ENCODE measurements at places on chromosomes 4 and X.

- DNase-seq = no peak
- no peak overlapping the region for H3K27ac ChIP-seq
- no peaks in the 10 kb centered on the region for H3K36me3 ChIP-seq
- peaks cover 4% of the 10 kb centered on the region for H3K27me3 ChIP-seq
- H3K4me1 ChIP-seq = peaks cover 3% of the 10 kb centered on the region
- H3K4me3 ChIP-seq = no peak overlapping the region
These were observed 376.8 kb downstream of the BCOR start for GRCh38 chrX:39720945-39721344.

- H3K4me3 ChIP-seq = no peak overlapping the region
- no peaks in the 10 kb centered on the region for H3K4me1 ChIP-seq
- no peaks in the 10 kb centered on the region for H3K36me3 ChIP-seq
- H3K27me3 ChIP-seq = no peaks in the 10 kb centered on the region
These were observed 1215.8 kb downstream of the RAPGEF2 start for GRCh38 chr4:160318567-160319220.

DNA sequence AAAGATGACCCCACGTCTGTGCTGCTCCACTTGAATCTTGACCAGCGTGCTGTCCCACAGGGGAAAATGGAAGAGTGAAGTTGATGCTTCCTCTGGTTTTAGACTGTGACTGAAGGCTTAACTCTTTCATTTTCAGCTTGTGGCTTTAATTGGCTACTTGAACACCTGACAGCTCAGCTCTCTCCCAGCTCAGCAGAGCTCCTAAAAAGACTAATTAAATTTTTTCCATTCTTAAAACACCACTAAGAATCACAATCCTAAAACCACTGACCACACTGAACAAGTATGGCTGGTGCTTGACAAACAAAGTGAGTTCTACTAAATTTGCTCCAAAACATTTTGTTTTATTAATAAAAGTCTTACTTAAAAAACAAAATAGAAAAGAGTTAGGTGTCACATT is 71.7 kb downstream of the SRPX start:
- no peak overlapping the region for H3K4me3 ChIP-seq
- no peaks in the 10 kb centered on the region for H3K4me1 ChIP-seq
- no peaks in the 10 kb centered on the region for H3K27me3 ChIP-seq
- H3K36me3 ChIP-seq = no peaks in the 10 kb centered on the region
- no peak overlapping the region for H3K27ac ChIP-seq
- peak; percentile 57 for DNase-seq

GRCh38 chr4:19636451-19636850 is 615.3 kb upstream of the SLIT2 start:
- no peak overlapping the region for H3K27ac ChIP-seq
- H3K27me3 ChIP-seq = no peaks in the 10 kb centered on the region
- no peaks in the 10 kb centered on the region for H3K36me3 ChIP-seq
- H3K4me3 ChIP-seq = no peak overlapping the region
- DNase-seq = no peak
- H3K4me1 ChIP-seq = no peaks in the 10 kb centered on the region

- H3K27me3 ChIP-seq = no peaks in the 10 kb centered on the region
- DNase-seq = no peak
- no peaks in the 10 kb centered on the region for H3K36me3 ChIP-seq
- H3K4me3 ChIP-seq = no peak overlapping the region
These were observed 14.5 kb upstream of the EXOC1 start for GRCh38 chr4:55838952-55839351.

GRCh38 chr4:38820329-38821061 is 15.9 kb upstream of the TLR1 start:
- H3K27me3 ChIP-seq = no peaks in the 10 kb centered on the region
- H3K27ac ChIP-seq = no peak overlapping the region
- no peak overlapping the region for H3K4me3 ChIP-seq
- no peaks in the 10 kb centered on the region for H3K36me3 ChIP-seq
- DNase-seq = no peak
- no peaks in the 10 kb centered on the region for H3K4me1 ChIP-seq

- H3K27me3 ChIP-seq = no peaks in the 10 kb centered on the region
- no peak overlapping the region for H3K27ac ChIP-seq
- H3K4me3 ChIP-seq = no peak overlapping the region
- H3K36me3 ChIP-seq = no peaks in the 10 kb centered on the region
These were observed 26.1 kb upstream of the EPHA5 start for GRCh38 chr4:65696436-65696835.

GRCh38 chrX:123854329-123854728 is 5.5 kb upstream of the XIAP start:
- H3K4me1 ChIP-seq = no peaks in the 10 kb centered on the region
- no peak overlapping the region for H3K4me3 ChIP-seq
- DNase-seq = peak; percentile 64
- H3K27me3 ChIP-seq = no peaks in the 10 kb centered on the region

DNA sequence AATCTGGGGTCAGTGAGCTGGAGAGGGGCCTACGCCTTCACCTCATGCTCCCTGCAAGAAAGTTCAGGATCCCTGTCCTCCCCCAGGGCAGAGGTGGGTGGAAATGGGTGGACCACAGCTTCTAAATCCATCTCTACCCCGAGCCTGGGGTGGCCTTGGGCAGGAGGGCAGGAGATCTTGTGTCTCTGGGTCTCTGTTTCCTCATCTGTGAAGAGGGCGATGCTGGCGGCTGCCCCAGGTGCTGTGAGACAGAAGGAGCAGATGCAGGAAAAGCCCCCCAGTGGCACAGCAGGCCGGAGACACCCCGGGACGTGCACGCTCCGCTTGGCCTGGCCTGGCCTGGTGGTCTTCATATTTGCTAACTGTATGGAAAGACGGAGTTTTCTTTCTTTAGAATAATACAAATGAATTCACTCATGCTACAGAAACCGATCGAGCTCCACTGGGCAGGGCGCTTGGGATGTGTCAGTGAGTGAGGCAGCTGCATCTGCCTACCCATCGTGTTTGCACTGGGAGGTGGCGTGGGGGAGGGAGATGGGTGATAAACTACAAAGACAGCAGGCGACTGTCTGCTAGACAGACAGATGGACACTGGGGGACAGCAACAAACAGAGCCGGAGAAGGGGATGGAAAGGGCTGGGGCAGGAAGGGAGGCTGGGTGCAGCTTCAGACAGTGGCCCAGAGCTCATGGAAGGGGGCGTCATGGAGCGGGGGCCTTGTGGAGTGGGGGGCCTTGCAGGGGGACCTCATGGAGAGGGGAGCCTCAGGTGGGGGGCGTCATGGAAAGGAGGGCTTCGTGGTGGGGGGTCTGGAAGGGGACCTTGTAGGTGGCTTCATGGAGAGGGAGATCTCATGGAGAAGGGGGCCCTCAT is 136.2 kb downstream of the CPZ start:
- no peaks in the 10 kb centered on the region for H3K27me3 ChIP-seq
- DNase-seq = no peak
- no peak overlapping the region for H3K4me3 ChIP-seq
- H3K4me1 ChIP-seq = no peaks in the 10 kb centered on the region
- no peak overlapping the region for H3K27ac ChIP-seq

DNA sequence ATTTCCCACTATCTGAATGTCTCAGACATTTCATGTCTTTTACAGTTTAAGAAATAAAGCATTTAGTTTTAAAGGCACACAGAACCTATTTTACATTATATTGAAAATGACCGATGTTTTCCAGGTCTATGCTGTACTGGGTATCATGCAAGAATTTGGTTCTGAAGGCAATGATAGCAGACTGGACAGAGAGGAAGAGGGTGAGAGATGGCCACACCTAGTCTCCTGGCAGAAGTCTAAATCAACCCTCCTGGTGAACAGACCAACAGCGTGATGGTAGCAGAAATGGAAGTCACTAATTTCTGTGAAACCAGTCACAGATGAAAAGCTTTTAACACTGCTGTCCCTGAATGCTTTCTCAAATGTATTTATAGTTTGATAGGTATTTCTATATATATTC is 41.9 kb downstream of the MID1 start:
- no peak for DNase-seq
- peaks cover 2% of the 10 kb centered on the region for H3K4me1 ChIP-seq
- H3K27ac ChIP-seq = peak overlapping the region; percentile 14
- H3K27me3 ChIP-seq = no peaks in the 10 kb centered on the region
- no peaks in the 10 kb centered on the region for H3K36me3 ChIP-seq

DNA sequence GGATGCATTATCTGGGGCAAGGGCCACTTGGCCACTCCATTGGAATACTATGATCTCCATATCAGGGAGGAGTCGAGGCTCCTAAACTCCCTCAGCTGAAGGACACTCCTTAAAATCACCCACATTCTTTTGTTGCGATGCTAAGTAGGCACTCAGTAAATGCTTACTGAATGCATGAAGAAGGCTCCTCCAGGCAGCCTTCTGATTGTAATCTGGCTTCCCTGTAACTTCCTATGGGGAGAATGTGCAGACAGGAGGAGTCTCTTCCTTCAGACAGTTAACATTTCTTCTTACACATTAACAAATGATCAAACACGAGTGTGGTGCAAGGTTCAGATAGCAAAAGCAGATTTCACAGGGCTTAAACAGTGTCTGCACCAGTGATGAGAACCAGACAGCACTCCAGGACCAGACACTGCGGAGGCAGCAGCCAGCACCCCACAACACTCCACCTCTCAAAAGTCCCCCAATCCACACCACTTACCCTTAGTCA is 21.4 kb upstream of the USO1 start:
- no peak overlapping the region for H3K4me3 ChIP-seq
- DNase-seq = no peak
- no peaks in the 10 kb centered on the region for H3K27me3 ChIP-seq
- H3K4me1 ChIP-seq = no peaks in the 10 kb centered on the region
- peaks cover 1% of the 10 kb centered on the region for H3K36me3 ChIP-seq

- no peaks in the 10 kb centered on the region for H3K27me3 ChIP-seq
- no peak for DNase-seq
- no peaks in the 10 kb centered on the region for H3K4me1 ChIP-seq
- no peaks in the 10 kb centered on the region for H3K36me3 ChIP-seq
- H3K4me3 ChIP-seq = no peak overlapping the region
These were observed 141.5 kb upstream of the PABPC4L start for GRCh38 chr4:134343081-134343480.
